ENCODE measurements at places on chromosomes 11 and 22. TPM values are rescaled to one million over a fixed set of nuclear protein-coding genes. Genes with fewer than 3 reads are reported as not detected.

CDC42BPG gene
- total RNA-seq, result 0.29 TPM

MGAT3 gene
- 1.2 TPM for total RNA-seq

CLMP gene
- not detected for total RNA-seq

DNA sequence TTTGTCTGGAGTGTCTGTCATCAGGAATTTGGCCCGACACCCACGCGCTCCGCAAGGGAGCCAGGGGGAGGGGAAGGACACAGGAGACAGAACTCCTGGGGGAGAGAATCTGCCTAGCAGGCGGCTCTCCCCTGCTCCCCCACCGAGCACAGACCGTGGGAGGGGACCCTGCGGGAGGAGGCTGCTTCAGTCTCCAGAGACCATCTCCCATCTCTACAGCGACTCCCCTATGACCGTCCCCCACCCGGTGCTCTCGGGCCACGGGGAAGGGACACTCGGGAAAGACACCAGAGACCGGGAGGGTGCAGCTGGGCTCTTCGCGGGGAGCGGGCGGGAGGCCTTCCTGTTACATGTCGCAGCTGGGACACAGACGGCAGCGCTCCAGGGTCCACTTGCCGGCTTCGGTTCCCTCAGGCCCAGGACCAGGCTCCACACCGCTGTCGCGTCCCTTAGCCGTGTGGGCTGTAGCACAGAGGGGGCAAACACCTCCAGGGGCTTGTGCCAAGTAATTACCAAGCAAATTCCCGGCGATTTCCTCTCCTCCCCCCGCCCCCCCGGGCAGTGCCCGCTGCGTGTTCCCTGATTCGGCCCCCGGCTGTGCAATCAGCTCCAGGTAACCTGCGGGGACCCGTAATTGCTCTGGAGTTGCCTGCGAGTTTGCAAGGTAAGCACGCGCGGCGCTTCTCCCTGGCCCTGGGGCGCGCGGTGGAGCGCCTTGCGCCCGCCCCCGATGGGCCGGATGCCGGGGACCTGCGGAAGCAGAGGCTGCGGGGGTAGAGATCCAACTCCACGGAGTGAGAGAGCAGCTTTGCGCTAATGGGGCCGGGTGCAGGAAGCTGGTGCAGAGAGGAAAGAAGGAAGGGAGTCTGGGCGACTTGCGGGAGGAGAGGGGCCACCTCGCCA lies 155.1 kb upstream of the CADM1 start:
- DNase-seq, result no peak

DNA sequence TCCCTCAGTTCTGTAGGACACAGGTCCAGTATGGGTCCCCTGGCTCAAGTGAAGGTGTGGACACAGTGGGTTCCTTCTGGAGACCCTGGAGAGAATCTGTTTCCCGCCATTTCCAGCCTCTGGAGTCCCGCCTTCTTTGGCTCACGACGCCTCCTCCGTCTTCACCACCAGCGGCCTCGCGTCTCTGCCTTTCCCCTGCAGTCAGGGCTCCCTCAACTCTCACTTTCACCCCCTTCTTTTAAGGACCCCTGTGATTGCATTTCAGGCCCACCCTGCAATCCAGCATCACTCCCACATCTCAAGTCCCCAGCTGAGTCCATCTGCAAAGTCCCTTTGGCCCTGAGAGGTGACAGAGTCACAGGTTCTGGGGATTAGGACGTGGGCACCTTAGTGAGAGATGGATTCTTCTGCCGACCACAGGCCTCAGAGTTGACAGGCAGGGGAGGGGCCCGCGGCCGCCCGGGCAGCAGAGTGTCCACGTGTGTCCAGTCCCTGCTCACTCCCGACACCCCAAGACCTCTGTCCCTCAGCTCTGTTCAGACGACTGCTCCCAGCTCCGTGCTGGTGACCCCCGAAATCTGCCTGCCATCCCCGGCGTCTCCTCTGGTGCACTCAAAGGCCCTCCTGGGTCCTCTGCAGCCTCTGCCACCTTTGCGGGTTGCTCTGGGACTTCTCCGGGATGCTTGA lies 36.9 kb upstream of the KRTAP5-7 start:
- no peak for DNase-seq

DNA sequence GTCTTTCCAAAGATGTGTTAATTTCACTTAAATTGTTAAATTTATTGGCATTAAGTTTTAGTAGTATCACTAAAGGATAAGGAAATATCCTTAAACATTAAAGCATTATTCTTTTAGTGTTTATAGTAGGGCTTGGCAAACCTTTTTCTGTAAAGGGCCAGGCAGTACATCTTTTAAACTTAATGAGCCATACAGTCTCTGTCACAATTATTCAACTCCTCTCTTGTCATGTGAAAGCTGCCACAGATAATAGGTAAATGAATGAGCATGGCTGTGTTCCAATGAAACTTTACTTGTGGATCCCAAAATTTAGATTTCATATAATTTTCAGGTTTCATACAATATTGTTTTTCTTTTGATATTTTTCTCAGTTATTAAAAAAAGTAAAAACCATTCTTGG lies 268.2 kb upstream of the C11orf87 start:
- DNase-seq, result no peak

- no peak for DNase-seq
Observed at GRCh38 chr22:44847892-44848291, 95.5 kb downstream of the ARHGAP8 start.

- no peak for DNase-seq
Observed at GRCh38 chr22:35555483-35555890, 14.9 kb downstream of the RASD2 start.

- DNase-seq, result no peak
Observed at GRCh38 chr11:107928767-107929507, 689 bp downstream of the RAB39A start.

DNA sequence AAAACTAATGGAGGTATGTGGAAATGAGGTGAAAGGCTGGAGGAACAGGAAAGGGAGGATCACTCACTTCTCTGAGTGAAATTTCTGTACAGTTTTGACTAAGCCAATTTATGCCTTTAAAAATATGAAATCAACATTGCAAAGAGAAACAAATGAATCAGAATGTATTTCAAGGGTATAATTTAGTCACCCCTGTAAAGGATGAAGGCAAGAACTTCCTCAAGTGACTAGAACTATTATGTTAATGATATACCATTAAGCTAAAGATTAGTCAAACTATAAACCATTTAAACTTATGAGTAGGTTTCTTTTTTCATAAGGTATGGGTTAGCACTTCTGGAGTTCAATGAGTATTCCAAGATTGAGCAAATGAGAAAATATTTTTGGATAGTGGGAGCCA lies 184.5 kb upstream of the CHORDC1 start:
- no peak for DNase-seq

NPAS4 gene
- total RNA-seq, result not detected

DNA sequence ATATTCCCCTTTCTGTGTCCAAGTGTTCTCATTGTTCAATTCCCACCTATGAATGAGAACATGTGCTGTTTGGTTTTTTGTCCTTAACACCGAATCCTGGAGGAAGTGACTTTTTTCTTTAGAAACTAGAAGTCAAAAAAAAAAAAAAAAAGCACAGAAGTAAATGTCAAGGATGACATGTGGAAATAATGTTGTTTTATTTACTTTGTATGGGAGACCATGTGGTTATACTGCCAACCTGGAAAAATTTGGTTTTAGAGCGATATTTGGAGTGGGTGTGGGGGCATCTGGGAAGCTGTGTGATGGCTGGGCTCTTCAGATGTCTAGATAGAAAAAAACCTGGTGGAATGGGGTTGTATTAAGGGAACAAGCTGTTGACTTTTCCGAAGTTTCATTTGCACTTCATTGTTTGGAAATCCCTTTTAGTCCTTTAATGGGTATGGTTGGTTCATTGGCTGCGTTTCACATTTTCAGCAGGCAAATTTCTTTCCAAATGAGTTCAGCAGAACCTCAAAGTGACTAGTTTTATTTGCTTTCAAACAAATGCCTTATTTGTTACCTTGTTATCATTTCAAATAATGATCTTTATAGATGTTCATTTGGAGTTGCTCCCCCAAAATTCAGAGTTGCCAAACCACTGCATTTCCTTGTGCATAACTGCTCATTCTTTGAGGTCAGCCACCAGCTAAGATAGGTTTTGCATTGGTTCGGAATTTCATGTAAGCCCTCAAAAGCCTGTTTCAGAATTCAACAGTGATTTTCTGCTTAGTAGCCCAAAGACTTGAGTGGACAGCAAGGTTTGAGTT lies 508.2 kb downstream of the METTL15 start:
- no peak for DNase-seq

DNA sequence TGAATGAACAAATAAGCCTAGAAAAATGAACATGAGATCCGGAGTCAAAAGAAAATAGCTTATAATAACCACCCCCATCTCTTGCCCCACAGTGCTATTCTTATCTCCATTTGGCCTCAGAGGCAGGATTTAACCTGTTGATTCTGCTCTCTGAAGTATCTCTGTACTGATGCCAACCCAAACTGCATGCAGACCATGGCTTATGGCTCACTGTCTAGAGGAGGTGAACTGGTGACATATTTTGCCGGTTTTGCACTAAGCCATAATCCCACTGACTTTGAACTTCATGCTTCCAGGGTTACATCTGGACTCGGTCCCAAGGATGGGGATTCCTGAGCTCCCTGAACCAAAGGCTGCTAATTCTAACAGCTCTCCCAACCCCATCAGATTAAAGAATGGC lies 397.1 kb downstream of the TENM4 start:
- DNase-seq, result no peak

- no peak for DNase-seq
Observed at GRCh38 chr11:6475936-6476335, 2.2 kb upstream of the TRIM3 start.

DNA sequence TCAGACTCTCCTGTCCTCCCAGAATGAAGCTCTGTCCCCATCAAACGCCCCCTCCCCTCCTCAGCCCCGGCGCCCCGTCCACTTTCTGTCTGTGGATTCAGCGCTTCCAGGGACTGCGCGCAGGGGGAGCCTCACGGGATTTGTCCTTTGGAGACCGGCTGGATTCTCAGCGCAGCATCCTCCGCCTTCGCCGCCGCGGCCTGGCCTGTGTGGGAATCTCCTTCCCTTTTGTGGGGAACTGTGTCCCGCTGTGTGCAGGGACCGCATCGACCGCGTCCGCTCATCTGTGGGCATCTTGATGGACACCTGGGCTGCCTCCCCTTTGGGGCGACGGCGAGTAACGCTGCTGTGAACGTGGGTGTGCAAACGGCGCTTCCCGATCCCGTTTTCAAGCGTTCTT lies 1.1 kb upstream of the SCT start:
- DNase-seq, result no peak

- DNase-seq, result no peak
Observed at GRCh38 chr11:6142936-6143335, 27.2 kb downstream of the OR52B2 start.

GRCh38 chr11:44407211-44407996 lies 97.5 kb upstream of the ALX4 start:
- DNase-seq, result no peak

DNA sequence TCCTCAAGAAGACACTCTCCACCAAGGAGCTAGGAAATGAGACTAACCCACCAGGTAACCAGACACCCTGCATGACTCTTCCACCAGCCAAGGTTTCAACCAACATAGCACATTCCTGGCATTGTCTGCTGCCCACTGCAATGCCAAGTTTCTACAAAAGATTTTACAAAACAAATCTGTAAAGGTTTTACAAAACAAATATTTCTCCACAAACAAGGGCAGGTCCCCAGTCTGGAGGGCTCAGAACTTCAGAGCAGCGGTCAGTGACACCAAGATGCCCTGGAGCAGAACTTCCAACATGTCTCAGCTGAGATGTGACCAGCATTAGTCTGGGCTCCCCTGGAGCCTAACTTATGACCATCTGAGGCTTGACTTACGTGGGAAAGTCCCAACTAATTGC lies 14.0 kb downstream of the GALNT18 start:
- DNase-seq, result no peak

APOA4 gene
- not detected for total RNA-seq

GRCh38 chr11:131311776-131312514 lies 58.5 kb upstream of the NTM start:
- DNase-seq, result no peak

- no peak for DNase-seq
Observed at GRCh38 chr11:69683764-69684333, 8.7 kb upstream of the LTO1 start.

DNA sequence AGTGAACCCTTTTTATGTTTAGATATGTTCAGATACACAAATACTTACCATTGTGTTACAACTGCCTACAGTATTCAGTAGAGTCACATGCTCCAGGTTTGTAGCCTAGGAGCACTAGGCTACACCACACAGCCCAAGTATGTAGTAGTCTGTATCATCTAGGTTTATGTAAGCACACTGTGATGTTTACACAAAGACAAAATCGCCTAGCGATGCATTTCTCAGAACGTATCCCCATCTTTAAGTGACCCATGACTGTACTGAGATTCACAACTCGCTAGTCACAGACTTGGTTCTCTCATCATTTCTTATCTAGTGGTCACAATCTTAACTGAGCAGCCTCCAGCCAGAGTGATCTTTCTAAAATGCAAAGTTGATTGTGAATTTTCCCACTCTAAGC lies 119.2 kb downstream of the RASSF10 start:
- DNase-seq, result no peak

SCGB1D2 gene
- total RNA-seq, result not detected

UBQLNL gene
- total RNA-seq, result 0.18 TPM

DNA sequence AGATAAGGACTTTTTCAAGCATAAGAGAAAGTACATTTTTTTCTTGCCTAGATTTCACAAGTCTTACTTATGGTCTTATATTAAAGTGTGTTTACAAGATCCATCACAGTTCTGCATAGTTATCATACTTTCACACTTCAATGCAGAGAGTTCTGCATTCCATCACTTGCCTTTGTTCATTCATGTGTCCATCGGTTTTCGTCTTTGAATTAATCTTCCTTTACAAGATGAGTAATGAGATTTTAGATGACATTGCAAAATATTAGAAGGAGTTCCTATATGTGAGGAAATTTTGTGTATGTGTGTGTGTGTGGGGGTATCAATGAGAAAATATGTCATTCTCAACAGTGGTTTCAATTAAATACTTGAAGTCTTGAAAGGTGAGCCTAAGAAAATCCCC lies 98.1 kb upstream of the GUCY1A2 start:
- no peak for DNase-seq

ABCG4 gene
- 0.07 TPM for total RNA-seq

DNA sequence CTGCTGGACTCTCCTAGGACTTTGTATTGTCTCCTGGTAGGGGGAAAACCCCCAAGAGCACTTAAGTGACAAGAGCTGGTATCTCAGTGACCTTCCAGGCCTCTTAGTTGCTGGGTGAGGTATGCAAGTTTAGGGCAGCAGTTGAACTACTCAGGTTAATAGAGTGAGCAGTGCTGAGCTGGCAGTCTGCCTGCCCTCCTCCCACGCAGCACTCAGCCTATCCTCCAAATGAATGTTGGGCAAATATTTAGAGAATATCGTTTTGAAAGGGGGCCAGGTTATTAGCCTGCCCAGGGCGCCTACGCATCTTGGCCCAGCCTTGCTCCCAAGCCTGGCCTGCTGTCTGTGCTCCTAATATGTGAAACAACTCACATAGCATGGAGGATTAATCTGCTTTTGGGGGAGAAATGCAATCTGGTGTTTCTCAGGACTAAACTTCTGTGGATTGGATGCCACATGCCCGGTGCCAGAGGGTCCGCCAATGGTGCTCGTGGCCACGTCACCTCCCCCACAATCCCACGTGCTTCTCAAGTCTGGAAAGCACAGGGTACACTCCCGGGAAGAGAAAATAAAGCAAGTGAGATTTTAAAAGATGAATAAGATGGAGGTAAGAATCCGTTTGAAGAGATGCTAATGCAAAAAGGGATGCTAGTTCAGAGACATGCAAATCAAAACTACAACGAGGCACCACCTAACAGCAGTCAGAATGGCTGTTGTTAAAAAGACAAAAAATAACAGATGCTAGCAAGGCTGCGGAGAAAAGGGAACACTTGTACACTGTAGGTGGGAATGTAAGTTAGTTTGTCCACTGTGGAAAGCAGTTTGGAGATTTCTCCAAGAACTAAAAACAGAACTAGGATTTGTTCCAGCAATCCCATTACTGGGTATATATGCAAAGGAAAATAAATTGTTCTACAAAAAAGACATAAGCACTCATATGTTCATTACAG lies 67.7 kb downstream of the SPON1 start:
- no peak for DNase-seq

MPZL3 gene
- 69.3 TPM for total RNA-seq

CTTN gene
- total RNA-seq, result 53.7 TPM
